ENCODE measurements at places on chromosomes 4 and X. TPM values are rescaled to one million over a fixed set of nuclear protein-coding genes. Genes with fewer than 3 reads are reported as not detected.
A peak's percentile ranks its signal among the peaks of the same experiment; 100 is the strongest.

DNA sequence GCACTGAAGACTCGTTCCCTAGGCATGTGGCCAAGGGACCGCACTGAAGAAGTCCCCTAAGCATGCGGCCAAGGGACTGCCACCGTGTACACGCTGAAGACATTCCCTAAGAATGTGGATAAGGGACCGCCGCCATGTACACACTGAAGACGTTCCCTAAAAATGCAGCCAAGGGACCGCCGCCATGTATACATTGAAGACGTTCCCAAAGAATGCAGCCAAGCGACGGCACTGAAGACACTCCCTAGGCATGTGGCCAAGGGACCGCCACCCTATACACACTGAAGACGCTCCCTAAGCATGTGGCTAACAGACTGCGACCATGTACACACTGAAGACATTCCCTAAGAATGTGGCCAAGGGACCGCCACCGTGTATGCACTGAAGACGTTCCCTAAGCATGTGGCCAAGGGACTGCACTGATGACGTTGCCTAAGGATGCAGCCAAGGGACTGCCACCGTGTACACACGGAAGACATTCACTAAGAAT is 31.5 kb downstream of the DHRSX start:
- peak; percentile 24 for DNase-seq

- no peak for DNase-seq
These were observed 174.1 kb upstream of the ADAMTS3 start for GRCh38 chr4:72743078-72743477.

- no peak for DNase-seq
These were observed 1.8 kb downstream of the NOP14 start for GRCh38 chr4:2961421-2961810.

GRCh38 chr4:176066757-176067156 is 1.1 kb downstream of the WDR17 start:
- no peak for DNase-seq

- DNase-seq, result no peak
These were observed 30.5 kb downstream of the CNGA2 start for GRCh38 chrX:151765026-151765425.

The POLR2B gene
- 67.8 TPM for total RNA-seq

All from lower lobe of right lung (tissue), 2 donors.